GM04503 (cell line): ENCODE measurements at places on chromosomes 6 and 20.

DNA sequence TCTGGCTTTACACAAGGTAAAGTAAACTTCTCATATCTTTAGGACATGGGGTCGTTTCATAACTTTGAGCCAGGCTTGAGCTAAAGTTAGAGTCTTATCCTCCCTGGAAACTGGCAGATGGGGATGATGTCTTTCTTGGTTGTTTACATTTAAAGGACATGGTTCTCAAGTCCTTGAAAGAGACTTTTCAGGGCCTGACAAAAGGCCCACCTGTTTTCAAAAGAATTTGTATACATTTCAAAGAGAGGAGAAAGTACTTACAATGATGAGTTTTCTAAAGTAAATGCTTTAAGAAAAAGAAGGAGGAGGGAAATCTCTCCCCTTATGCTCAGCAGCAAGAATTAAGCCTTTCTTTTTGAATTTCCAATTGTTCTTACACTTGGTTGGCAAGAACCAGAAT, 45.7 kb upstream of the TINAG start:
- no peak for DNase-seq

- DNase-seq = no peak
Observed at GRCh38 chr20:63979557-63980316, at the start of gene SAMD10. Gene SAMD10 (minus strand): TSS chr20:63979642. CDS start chr20:63979467, 175 bp downstream.

DNA sequence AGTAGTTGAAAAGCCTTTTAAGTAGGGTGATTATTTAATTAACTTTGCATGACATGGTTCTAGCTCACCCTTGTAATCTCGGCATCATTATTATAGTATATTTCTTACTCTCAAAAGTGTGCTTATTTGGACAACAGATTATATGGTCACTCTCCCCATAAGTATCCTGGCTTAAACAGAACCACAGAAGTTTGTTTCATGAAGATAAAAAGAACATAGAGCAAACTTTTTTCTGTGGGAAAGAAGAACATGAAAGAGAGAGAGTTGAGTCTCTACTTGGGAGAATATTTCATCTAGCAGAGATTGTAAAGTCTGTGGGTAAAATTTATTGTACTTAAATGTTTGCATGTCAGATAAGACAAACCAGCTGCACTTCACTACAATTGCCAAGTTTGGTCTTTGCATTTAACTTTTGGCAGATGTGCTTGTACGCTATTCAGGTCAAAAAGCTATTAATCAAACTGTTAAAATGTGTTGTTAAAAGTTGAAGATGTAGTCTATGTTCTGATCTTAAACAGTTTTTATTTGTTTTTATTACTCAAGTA, 33.4 kb upstream of the PRIM2 start:
- DNase-seq = no peak

DNA sequence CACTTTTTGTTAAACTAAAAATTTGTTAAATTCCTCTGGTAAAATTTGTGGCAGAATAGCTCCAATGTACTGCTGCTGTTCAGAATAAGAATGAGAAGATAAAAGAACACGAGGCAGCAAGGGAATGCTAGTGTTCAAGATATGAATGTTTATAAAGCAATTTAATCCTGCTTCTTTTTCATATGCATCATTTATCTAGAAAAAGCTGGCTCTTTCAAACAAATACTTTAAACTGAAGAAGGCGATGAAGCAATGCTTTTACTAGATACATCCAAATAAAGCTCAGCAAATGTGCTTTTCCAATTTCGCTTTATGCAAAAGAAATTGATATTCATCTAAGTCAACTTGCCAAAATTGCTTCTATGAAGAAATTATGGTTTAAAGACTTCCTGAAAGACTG, 66.5 kb downstream of the COL9A1 start:
- DNase-seq = no peak

GRCh38 chr6:23329086-23329485, 759.7 kb downstream of the HDGFL1 start:
- DNase-seq = no peak

- DNase-seq = no peak
Observed at GRCh38 chr6:128641703-128642102, 121.3 kb upstream of the PTPRK start.

GRCh38 chr6:113642714-113643406, 214.3 kb upstream of the MARCKS start:
- no peak for DNase-seq

DNA sequence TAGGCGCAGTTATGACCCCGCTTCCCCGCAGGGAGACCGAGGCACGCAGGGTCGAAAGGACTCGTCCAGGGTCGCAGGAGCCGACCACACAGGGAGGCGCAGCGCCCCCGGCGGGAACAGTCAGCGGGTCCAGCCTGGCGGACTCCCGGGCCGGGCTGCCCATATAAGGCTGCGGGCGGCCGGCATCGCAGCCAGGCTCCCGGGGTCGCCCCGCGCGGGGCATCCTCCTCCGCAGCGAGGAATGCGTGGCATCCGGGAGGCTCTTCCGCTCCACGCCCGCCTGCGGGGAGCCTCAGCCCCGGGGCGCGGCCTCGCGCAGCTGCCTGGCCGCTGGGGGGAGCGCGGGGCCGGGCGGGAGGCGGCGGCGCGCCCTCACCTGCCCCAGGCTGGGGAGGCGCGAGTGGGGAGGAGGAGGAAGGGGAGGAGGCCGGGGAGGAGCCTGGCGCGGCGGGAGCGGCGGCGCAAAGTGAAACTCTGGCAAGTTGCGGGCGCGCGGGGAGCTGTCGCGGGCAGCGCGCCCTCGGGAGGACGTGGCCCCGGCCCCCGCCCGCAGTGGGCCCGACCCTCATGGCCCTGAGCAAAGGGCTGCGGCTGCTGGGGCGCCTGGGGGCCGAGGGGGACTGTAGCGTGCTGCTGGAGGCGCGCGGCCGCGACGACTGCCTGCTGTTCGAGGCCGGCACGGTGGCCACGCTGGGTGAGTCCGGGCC, at the start of gene SYNJ2:
Gene SYNJ2, plus strand, starts transcription at position 469 of the 707 bp plus-strand sequence. Its CDS starts 99 bp downstream, at position 568.
- DNase-seq = no peak

DNA sequence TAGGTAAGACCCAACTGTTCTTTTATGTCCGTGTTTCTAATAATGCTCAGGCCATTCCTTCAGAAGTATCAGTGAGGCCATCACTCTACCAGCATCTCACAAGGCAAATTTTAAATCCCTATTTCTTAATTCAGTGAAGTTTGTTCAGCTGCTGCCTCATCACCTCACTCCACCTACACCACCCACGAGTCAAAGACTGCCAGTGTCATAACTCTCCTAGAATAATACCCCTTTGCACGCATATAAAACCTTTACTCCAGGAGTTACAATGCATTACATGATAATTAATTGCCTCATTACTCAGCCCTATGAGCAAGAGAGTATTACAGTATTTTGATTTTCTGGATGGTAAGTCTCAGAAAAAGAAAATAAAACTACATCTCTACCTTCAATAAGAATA, 793.6 kb downstream of the TFAP2A start:
- no peak for DNase-seq

GRCh38 chr6:169803816-169804340, 52.5 kb downstream of the ERMARD start:
- DNase-seq = no peak

GRCh38 chr20:36826554-36827244, 49.2 kb upstream of the TLDC2 start:
- DNase-seq = no peak

DNA sequence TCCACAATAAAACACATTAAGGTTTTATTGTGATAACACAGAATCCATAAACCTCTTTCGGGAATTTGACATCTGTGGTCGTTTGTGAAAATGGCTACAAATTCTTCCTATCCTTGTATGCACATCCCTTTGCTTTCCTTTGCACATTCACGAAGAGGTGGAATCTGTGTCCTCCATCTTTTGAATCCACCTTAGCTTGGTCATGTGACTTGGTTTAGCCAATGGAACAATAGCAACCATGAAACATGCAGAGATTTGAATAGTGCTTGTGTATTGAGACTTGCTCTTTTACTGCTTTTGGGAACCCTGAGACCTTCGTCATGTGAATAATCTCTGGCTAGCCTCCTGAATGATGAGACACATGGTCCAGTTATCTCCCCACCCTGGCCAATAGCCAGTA, 49.7 kb upstream of the NOP56 start:
- no peak for DNase-seq

DNA sequence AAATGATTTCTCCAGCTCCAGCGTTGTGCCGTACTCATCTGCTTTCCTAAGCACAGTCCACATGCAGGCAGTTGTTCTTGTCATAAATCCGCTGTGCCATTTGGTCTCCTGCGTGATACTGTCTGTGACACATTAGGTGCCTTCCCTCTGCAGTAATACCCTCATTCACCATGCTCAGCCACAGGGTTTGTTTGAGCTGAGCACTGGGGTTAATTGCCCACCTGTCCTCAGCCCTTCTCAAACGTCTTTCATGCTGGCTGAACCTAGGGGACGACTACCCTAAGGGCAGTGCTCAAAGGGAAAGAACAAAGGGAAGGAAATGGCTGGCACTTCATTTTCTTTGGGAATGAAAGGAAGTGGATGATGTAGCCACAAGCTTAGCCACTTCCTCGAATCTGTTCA, 64.2 kb upstream of the MYLIP start:
- DNase-seq = no peak
